Smooth muscle cell of the pulmonary artery (primary cell): ENCODE measurements at places on chromosomes 1 and 21. TPM values are rescaled to one million over a fixed set of nuclear protein-coding genes. Genes with fewer than 3 reads are reported as not detected.

SPRR3 gene
- total RNA-seq: not detected in 2 replicates

SPRR2G gene
- total RNA-seq: not detected in 2 replicates

GJB3 gene
- total RNA-seq: 0.07 TPM in 1 of 2 replicates, not detected in the other

RNF2 gene
- 27.4 and 44.3 TPM in 2 replicates for total RNA-seq

COL24A1 gene
- 0.23 and 0.46 TPM in 2 replicates for total RNA-seq

RGL1 gene
- total RNA-seq: 26.5 and 36.4 TPM in 2 replicates

PLA2G2A gene
- not detected in 2 replicates for total RNA-seq

IRF6 gene
- 2.7 and 4.1 TPM in 2 replicates for total RNA-seq

LRRC39 gene
- total RNA-seq: 0.56 and 0.59 TPM in 2 replicates

TBX19 gene
- 1.2 and 1.7 TPM in 2 replicates for total RNA-seq

ECM1 gene
- total RNA-seq: 42.9 and 72.5 TPM in 2 replicates

TOR1AIP2 gene
- total RNA-seq: 96.2 and 105 TPM in 2 replicates

FAM177B gene
- not detected in 2 replicates for total RNA-seq

GSTM1 gene
- total RNA-seq: not detected in 2 replicates

IGFN1 gene
- total RNA-seq: 0.07 TPM in 1 of 2 replicates, not detected in the other

AK5 gene
- total RNA-seq: 37.0 and 39.9 TPM in 2 replicates

FCAMR gene
- not detected in 2 replicates for total RNA-seq

TRABD2B gene
- 0.10 and 0.59 TPM in 2 replicates for total RNA-seq

ADCY10 gene
- under 0.01 and 0.03 TPM in 2 replicates for total RNA-seq

CELA2B gene
- 0.59 TPM in 1 of 2 replicates, not detected in the other for total RNA-seq

ZSWIM5 gene
- total RNA-seq: 0.99 and 2.0 TPM in 2 replicates

NHLH1 gene
- total RNA-seq: 0.07 TPM in 2 replicates

HLX gene
- 4.9 and 10.6 TPM in 2 replicates for total RNA-seq

JAM2 gene
- total RNA-seq: 3.3 and 6.9 TPM in 2 replicates

PAX7 gene
- not detected in 2 replicates for total RNA-seq

SGIP1 gene
- 29.0 and 45.0 TPM in 2 replicates for total RNA-seq

GPR61 gene
- 0.13 TPM in 1 of 2 replicates, not detected in the other for total RNA-seq

NTMT2 gene
- not detected in 2 replicates for total RNA-seq

LENEP gene
- 0.33 TPM in 1 of 2 replicates, not detected in the other for total RNA-seq

NBPF4 gene
- 0.13 TPM in 1 of 2 replicates, not detected in the other for total RNA-seq

CD1B gene
- total RNA-seq: not detected in 2 replicates

NT5C1A gene
- total RNA-seq: not detected in 2 replicates

TMEM52 gene
- 0.20 and 0.43 TPM in 2 replicates for total RNA-seq

SPRR4 gene
- not detected in 2 replicates for total RNA-seq

SLFNL1 gene
- 0.46 and 0.86 TPM in 2 replicates for total RNA-seq

FMOD gene
- total RNA-seq: 11.8 and 32.6 TPM in 2 replicates

KLHDC7A gene
- 0.03 TPM in 1 of 2 replicates, not detected in the other for total RNA-seq

HES5 gene
- not detected in 2 replicates for total RNA-seq

PTGFR gene
- 3.3 and 28.9 TPM in 2 replicates for total RNA-seq

LCE1F gene
- not detected in 2 replicates for total RNA-seq

CRP gene
- total RNA-seq: not detected in 2 replicates

ACTL8 gene
- 0.07 TPM in 1 of 2 replicates, not detected in the other for total RNA-seq

FUCA1 gene
- 15.0 and 30.2 TPM in 2 replicates for total RNA-seq

MTARC1 gene
- 1.6 and 1.7 TPM in 2 replicates for total RNA-seq

SZT2 gene
- 42.6 and 43.3 TPM in 2 replicates for total RNA-seq

WNT2B gene
- total RNA-seq: 4.7 and 6.1 TPM in 2 replicates

PLPP3 gene
- total RNA-seq: 49.2 and 306 TPM in 2 replicates

CFAP141 gene
- total RNA-seq: not detected in 2 replicates

SEMA6C gene
- total RNA-seq: 2.0 and 2.2 TPM in 2 replicates

NECTIN4 gene
- total RNA-seq: 0.07 and 0.13 TPM in 2 replicates

LCE1D gene
- not detected in 2 replicates for total RNA-seq
